Inflammatory macrophage treated with lipopolysaccharide for 1 hour (primary cell): ENCODE measurements at places on chromosomes 2 and 18.
A peak's percentile ranks its signal among the peaks of the same experiment; 100 is the strongest.

DNA sequence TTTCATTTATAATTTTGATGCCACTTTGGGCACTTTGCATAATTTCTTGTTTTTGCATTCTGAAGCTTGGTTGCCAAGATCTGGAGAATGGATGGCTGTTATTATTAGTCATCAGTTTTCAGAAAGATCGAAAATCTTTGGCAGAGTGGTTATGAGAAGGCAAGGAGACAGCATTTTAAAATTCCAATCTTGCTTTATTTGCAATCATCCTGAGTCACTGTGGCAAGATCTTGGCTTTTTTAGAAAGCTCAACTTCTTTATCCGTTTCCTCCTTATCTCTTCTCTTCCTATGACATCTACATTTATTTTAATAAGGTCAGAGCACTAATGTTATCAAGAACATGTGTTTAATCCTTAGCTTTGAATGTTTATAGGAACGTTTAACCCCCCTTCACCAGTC lies 31.1 kb upstream of the EIF2AK3 start:
- DNase-seq, result peak; percentile 34

GRCh38 chr18:55589625-55590291 lies 1.8 kb upstream of the TCF4 start:
- peak; percentile 87 for DNase-seq

GRCh38 chr2:174939046-174939445 lies 66.1 kb downstream of the CHN1 start:
- no peak for DNase-seq

DNA sequence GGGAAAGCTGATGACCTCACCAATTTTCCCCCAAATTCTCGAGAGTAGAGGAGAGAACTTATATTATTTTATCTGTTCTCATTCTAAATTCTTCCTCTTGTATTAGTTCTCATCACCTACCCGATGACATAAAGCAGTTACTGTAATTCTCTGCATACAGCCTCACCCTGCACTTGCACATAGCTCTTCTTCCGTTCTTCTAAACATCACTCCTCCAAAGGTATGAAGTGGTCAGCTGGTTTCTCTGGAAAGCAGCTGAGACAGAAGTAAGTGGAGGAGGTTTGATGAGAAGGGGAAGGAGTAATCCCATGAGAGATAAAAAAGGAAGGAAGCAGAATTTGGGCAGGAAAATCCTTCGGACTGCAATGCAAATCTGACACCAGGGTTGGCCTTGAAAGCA lies 39.0 kb downstream of the FBXO48 start:
- DNase-seq, result no peak

DNA sequence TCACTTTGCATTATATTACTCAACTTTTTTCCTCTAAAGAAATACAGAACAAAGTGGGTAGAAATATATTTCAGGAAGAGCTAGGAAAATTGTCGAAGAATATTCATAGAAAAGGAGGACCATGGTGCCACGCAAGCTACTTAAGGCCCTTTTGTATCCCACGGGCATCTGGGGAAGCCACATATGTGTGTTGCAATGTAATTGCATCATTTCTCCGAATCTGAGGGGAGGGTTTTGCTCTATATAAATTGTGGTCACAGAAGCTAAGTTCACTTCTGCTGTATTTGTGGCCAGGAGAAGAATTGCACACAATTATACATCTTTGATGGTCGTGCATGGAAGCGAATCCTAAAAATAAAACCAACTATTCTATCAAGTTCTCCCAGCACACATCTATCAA lies 360.3 kb downstream of the IRS1 start:
- no peak for DNase-seq

GRCh38 chr2:121884511-121884921 lies 129.1 kb downstream of the TSN start:
- no peak for DNase-seq

DNA sequence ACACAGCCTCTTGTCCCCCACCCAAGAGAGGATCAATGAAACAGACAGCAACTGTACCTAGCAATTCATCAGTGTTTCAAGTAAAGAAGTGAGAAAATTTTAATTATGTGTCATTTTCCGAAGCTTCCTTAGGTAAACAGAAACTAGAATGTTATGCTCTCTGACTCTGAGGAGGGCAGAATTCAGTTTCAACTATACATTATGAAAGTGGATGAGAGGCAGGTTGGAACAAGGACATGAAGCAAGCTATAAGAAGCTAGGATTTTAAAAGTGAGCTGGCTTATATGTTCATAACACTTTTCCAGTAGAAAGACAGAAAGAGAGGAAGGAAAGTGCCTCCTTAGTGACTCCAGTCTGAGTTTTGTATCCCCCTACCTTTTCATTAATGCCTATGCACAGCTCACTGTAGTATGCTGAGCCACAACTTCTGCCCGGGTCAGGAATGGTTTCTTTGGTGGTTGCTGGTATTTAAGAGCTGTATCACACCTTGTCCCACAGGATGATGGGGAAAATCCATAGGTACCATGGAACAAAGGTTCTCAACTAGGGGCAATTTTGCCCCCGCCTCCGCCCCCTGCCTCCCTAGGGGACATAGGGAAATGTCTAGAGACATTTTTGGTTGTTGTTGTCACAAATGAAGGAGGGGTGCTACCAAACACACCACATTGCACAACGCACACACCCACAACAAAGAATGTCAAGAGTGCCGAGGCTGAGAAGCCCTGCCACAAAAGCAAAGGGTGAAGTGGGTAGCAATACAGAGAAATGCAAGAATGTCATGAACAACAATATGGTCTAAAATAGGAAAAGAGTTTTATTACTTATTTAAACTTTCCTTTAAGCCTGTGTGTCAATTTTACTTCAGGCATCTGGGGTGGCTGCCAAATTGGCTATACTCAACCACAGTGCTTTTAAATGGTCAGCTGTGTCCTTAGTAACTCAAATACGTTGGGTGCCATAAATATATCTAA lies 161.0 kb upstream of the ZFP36L2 start:
- DNase-seq, result no peak

DNA sequence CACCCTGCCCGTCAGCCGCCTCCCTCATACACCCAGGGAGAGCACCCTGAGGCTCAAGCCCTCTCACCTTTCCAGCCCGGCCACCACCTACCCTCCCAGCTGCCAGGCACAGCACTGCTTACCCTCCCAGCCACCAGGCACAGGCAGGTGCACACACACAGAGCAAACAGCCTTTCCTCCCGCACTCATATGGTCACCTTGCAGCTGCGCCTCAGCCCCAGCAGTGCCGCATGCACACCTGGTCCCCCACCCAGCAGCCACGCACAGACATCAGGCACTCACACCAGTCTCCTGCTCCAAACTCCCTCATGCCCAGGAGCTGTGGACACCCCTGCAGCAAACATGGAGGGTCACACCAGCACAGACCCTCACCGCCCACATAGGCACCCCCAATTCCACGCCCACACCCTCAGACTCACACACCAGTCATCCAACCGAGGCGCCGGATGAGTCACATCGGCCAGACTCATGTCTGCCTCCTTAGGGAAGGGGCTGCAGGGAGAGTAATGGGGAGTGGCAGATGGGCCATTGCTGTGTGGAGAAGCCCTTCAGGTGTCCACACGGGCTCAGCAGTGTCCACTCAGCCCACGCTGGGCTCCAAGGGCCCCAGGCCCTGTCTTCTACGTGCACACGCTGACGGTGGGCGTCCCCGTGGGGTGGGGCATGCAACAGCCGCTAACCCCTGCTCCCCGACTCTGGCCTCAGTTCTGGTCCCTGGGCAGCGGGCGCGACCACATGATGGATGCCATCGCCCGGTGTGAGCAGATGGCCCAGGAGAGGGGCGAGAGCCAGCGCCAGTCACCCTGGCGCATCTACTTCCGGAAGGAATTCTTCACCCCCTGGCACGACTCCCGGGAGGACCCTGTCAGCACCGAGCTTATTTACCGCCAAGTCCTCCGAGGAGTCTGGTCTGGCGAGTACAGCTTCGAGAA lies 22.3 kb upstream of the GPR17 start:
- DNase-seq, result no peak

DNA sequence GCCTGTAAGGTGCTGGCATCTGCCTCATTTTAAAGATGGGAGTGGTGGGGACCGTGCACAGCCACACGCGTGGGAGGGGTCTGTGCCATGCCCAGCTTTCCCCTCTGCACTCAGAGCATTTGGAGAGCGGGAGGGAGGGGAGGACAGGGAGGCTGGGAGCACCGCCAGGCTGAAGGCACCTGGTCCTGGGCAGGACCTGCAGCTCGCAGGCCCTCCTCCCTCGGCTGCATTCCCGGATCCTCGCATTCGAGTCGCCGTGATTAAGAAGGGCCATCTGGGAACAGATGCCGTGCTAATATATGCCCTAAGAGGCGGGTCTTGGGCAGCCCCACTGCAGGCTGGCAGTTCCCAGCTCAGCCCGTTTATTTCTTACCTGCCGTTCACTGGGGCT lies 84.0 kb downstream of the PTGR3 start:
- no peak for DNase-seq

DNA sequence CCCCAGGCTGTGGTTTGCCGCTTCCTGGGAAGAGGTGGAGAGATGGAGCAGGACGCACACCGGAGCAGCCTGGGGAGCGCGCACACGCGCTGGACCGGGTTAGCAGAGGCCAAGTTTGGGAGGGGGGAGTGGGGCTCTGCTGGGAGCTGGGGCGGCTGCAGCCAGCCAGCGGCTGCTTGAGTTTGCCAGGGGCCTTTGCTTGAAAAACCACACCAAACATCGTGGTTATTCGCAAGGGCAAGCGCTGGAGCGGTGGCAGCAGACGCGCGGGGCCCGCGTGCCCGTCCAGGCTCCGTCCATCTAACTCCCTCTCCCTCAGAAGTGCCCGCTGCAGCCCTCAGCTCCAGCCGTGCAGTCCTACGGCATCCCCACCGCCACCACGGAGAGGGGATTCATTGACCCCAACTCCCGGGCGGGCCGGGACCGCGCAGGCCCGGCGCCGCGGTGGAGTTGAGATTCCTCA lies 4.6 kb downstream of the PTGR3 start:
- no peak for DNase-seq

DNA sequence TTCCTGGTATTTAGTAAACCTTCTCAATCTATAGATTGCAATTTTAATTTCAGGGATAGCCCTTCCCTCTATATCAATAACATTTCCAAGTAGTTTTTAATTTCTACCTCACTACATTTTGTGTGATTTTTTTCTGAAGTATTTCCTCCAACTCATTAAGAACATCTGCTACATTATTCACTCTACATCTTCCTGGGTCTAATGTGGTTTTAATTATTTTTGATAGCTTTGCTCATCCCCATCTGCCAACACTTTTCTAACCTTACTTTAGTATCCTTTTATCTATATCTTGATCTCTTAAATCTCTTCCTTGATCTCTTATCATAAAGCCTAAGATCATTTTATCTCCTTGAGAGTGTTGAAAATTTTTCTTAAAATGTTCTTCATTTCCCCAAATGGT lies 278.3 kb upstream of the CYP26B1 start:
- DNase-seq, result no peak

DNA sequence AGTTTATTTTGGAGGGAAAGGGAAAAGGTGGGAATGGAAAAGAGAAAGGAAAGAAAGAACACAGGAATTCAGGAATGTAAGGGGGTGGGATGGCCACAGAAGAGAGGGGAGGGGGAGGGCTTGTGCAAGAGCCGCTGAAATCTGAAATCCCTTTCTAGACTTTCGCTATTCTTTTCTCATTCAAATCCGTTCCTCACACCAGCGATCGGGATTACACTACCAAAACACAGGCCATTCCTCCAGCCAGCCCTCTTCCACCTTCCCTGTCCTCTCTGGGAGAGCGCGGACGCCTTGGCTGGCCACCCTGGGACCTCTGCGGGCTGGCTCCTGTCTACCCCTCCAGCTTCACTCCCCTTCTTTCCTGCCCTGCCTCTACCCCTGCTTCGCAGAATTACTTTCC lies 102.3 kb downstream of the CDCA7 start:
- DNase-seq, result no peak

DNA sequence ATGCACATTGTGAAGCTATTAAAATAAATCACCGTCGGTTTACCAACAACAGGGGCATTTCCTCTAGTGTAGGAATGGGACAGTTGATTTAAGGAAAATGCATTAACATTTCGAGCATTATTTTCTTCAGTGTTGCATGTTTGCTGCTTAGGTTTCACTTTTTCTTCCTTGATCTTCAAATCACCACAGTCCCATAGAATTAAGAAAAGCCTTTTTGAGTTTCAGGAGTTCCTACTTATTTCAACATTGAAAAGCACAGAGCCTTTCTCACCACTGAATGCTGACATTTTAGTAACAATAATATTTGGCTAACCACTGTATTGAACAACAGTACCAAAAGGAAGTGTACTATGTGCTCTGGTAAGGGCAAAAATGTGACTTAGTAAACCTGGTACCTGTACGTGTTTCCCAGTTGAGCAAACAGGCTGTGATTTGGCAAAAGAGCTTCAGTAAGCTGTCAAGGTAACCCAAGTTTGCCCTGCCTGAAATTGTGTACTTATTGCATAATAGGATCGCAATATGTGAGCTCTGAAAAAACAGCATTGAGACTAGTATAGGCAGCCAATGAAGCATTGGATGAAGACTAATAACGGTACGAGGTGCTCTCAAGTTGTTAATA lies 2.2 kb downstream of the LRRTM4 start:
- no peak for DNase-seq

DNA sequence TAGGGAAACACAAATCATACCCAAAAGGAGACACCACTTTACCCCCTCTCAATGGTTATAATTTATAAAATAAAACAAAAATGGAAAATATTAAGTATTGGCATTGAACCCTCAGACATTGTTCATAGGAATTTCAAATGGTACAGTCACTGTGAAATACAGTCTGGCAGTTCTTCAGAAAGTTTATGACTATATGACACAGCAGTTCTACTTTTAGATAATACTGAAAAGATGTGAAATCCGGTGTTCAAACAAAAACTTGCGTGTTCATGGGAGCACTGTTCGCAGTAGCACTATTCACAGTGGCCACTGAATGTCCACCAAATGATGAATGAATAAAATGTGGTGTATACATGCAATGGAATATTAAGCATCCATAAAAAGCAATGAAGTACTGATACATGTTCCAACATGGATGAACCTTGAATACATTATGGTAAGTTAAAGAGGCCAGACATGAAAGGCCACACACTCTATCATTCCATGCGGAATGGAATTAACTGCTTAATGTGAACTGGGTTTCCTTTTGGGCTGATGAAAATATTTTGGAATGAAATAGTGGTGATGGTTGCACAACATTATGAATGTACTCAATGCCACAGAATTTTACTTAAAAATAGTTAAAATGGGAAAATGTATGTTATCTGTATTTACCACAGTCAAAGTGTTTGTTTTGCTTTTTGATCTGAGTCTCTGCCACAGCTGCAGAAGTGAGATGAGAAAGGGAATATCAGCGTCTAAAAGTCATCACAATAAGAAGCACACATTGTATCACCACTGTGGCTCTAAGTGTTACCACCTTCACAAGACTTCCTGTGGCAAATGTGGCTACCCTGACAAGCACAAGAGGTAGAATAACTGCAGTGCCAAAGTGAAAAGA lies 864.6 kb downstream of the SUCLG1 start:
- no peak for DNase-seq

GRCh38 chr2:18836436-18836835 lies 247.1 kb upstream of the NT5C1B start:
- no peak for DNase-seq

GRCh38 chr2:58448065-58448507 lies 207.0 kb upstream of the FANCL start:
- peak; percentile 33 for DNase-seq

- DNase-seq, result no peak
Observed at GRCh38 chr18:49910019-49910418, 96.7 kb upstream of the ACAA2 start.

- DNase-seq, result no peak
Observed at GRCh38 chr2:88832311-88832991, 141.0 kb downstream of the RPIA start.

- DNase-seq, result peak; percentile 10
Observed at GRCh38 chr18:11518788-11519685, 90.4 kb upstream of the SLC35G4 start.

GRCh38 chr2:134842930-134843490 lies 4.6 kb downstream of the ACMSD start:
- DNase-seq, result no peak
